Common myeloid progenitor, CD34-positive (primary cell): ENCODE measurements at places on chromosomes 1 and 21.
A peak's percentile ranks its signal among the peaks of the same experiment; 100 is the strongest.

DNA sequence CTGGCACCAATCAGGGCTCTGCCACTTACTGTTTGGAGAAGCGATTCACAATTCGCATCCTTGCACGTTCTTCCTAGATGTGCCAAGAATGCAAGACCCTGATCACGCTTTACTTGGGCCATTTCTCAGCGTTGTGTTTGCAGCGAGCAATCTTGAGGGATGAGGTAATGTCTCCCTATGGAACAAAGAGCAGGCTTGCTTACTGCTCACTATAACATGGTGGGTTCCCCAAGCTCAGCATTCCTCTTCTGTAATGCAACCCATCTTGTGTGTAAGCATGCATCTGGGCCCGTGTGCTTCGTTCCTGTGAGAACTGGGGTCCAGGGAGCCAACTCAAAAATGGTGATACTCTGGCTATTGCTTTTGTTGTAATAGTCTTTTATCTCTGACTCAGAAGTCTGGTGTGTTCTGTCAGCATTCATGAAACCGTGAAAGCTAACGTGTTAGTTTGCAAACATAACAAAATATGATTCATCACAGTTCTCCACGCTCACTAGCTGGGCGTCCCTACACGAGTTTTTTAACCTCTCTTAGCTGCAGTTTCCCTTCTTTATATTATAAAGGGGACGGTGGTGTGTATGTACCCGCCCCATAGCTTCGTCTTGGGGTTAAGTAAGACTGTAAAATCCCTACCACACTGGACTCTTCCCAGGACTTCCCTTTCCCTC, 33.3 kb downstream of the DNTTIP2 start:
- DNase-seq: no peak
- H3K4me1 ChIP-seq: peaks cover 8% of the 10 kb centered on the region
- H3K36me3 ChIP-seq: no peaks in the 10 kb centered on the region
- peak overlapping the region; percentile 85 for H3K4me3 ChIP-seq

DNA sequence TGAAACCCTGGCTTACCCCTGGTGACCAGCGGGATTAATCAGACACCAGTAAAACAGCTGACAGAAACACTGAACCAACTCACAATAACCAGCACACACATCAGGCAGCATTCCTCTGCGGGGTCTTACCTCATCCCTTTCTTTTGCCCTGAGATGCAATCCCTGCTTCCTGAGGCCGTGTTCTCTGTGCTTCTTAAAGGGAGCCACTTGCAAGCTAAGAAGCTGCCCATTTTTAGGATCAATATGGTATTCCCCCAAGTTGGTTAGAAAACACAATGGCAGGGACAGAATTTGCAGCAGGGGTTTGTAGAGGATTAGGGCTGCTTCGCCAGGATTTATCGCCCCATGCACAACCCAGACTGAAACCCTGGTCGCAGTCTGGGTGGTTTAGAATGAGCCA, 74.7 kb upstream of the OLIG2 start:
- H3K4me3 ChIP-seq: no peak overlapping the region
- H3K27me3 ChIP-seq: peaks cover 5% of the 10 kb centered on the region
- no peak overlapping the region for H3K27ac ChIP-seq
- no peak for DNase-seq
- H3K36me3 ChIP-seq: no peaks in the 10 kb centered on the region

GRCh38 chr1:114272593-114272992, 118.9 kb upstream of the SYT6 start:
- no peak for DNase-seq
- no peak overlapping the region for H3K4me3 ChIP-seq
- no peaks in the 10 kb centered on the region for H3K4me1 ChIP-seq
- H3K27me3 ChIP-seq: no peaks in the 10 kb centered on the region
- no peak overlapping the region for H3K27ac ChIP-seq
- no peaks in the 10 kb centered on the region for H3K36me3 ChIP-seq

- H3K36me3 ChIP-seq: no peaks in the 10 kb centered on the region
- DNase-seq: peak; percentile 58
- no peaks in the 10 kb centered on the region for H3K27me3 ChIP-seq
Measured at GRCh38 chr1:168321945-168322344, 41.3 kb downstream of the TBX19 start.

GRCh38 chr21:46551636-46552241, 53.1 kb downstream of the S100B start:
- H3K27ac ChIP-seq: peak overlapping the region; percentile 34
- peak overlapping the region; percentile 60 for H3K4me3 ChIP-seq
- peaks cover 29% of the 10 kb centered on the region for H3K4me1 ChIP-seq
- peak; percentile 31 for DNase-seq
- H3K27me3 ChIP-seq: no peaks in the 10 kb centered on the region

GRCh38 chr1:59990470-59990869, 63.9 kb upstream of the CYP2J2 start:
- no peaks in the 10 kb centered on the region for H3K27me3 ChIP-seq

DNA sequence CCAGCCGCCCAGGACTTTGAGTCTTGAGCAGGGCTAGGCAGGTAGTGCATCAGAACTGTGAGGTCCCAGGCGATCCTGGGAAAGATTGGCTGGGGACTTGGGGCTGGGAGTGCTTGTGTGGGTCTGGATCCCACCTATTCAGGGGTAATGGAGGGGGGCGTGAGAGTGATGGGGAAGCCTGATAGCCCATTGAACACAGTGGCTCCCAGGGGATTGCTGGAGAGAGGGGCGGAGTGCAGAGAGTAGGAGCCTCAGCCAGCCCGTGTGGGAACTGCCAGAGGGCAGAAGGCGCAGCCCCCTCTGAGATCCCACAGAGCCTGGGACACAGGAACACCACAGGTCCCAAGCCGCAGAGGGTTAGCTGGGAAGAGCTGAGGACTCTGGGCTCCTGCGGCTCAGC, 19.3 kb upstream of the PDZK1IP1 start:
- no peaks in the 10 kb centered on the region for H3K27me3 ChIP-seq
- DNase-seq: no peak
- H3K4me1 ChIP-seq: peaks cover 44% of the 10 kb centered on the region
- H3K27ac ChIP-seq: no peak overlapping the region
- H3K4me3 ChIP-seq: no peak overlapping the region

DNA sequence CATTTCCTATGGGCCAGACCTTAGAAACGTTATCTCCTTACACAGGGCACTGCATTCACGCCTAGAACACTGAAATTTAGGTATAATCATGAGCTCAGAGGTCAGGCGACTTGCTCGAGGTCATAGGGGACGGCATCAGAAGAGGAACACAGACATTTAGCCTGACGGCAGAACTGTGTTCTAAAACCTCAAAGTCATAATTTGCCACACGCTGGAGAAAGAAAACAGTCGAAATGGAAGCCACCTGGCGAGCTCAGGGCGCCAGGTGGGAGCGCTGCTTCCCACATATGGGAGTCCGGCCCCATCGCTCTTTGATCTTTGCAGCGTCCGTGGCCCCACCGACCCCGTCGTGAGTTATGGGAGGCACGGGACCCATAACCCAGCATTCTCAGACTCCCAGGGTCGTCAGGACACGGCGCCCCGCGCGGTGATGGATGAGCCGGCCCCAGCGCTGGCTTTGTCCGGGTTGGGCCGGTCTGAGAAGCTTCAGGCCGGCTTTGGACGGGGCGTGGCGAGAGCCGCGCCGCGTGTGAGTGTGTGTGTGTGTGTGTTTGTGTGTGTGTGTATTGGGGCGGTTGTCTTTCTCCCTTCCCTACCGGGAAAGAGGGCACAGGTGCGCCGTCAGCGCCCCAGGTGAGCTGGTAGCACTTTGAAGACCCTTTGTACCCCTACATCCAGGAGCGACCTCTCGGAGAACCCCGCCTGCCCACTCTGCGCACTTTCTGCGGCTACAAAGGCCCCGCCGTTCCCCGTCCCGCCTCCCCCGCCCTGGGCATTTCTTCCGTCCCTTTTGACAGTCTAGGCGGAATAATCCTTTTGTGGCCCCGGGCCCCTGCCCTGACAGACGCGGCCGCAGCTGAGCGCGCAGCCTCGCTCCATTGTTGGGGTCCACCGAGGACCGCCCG, 861 bp upstream of the DRAXIN start:
- no peak for DNase-seq
- H3K27ac ChIP-seq: no peak overlapping the region
- H3K27me3 ChIP-seq: peaks cover 64% of the 10 kb centered on the region

GRCh38 chr1:84724128-84724860, 34.0 kb upstream of the SSX2IP start:
- DNase-seq: peak; percentile 47
- H3K27ac ChIP-seq: no peak overlapping the region
- no peak overlapping the region for H3K4me3 ChIP-seq
- no peaks in the 10 kb centered on the region for H3K27me3 ChIP-seq

GRCh38 chr1:204113896-204114295, 37.9 kb downstream of the ETNK2 start:
- peaks cover 3% of the 10 kb centered on the region for H3K27me3 ChIP-seq
- H3K36me3 ChIP-seq: no peaks in the 10 kb centered on the region
- no peak overlapping the region for H3K27ac ChIP-seq

DNA sequence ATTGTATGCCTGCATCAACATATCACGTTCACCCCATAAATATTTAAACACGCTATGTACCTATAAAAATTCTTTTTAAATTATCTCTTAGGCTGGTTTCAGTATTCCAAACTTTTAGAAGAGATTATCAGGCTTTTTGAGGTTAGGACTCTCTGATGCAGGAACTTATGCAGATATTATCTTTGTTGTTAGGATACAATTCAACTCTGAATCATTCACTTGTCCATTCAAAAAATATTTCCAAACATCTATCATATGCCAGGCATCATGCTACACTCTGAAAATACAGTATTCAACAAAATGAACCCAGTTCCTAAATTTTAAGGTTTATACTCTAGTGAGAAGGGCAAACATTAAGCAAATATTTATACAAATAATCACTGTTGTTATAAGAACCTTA, 40.5 kb downstream of the ASH1L start:
- peaks cover 9% of the 10 kb centered on the region for H3K36me3 ChIP-seq
- H3K4me1 ChIP-seq: no peaks in the 10 kb centered on the region
- no peaks in the 10 kb centered on the region for H3K27me3 ChIP-seq
- H3K4me3 ChIP-seq: no peak overlapping the region
- no peak overlapping the region for H3K27ac ChIP-seq
- no peak for DNase-seq

- DNase-seq: no peak
- H3K4me3 ChIP-seq: no peak overlapping the region
- H3K27me3 ChIP-seq: no peaks in the 10 kb centered on the region
- H3K27ac ChIP-seq: no peak overlapping the region
- peaks cover 9% of the 10 kb centered on the region for H3K4me1 ChIP-seq
Measured at GRCh38 chr21:44887807-44888580, 14.5 kb upstream of the PTTG1IP start.

DNA sequence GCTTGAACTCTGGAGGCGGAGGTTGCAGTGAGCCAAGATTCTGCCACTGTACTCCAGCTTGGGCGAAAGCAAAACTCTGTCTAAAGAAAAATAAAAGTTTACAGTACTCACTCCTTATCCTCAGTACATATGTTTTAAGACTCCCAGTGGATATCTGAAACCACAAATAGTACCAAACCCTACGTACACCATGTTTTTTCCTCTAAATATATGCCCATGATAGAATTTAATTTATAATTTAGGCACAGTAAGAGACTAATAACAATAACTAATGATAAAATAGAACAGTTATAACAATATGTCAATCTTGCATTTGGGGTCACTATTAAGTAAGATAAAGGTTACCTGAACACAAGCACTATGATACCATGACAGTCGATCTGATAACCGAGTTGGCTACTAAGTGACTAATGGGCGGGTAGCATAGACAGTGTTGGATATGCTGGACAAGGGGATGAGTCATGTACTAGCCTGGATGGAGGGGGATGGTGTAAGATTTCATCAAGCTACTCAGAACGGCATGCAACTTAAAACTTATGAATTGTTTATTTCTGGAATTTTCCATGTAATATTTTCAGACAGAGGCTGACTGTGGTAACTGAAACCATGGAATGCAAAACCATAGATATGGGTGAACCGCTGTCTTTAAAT, 43.7 kb downstream of the ST7L start:
- no peak for DNase-seq
- H3K27ac ChIP-seq: no peak overlapping the region
- no peak overlapping the region for H3K4me3 ChIP-seq
- no peaks in the 10 kb centered on the region for H3K4me1 ChIP-seq
- peaks cover 41% of the 10 kb centered on the region for H3K36me3 ChIP-seq
- no peaks in the 10 kb centered on the region for H3K27me3 ChIP-seq

DNA sequence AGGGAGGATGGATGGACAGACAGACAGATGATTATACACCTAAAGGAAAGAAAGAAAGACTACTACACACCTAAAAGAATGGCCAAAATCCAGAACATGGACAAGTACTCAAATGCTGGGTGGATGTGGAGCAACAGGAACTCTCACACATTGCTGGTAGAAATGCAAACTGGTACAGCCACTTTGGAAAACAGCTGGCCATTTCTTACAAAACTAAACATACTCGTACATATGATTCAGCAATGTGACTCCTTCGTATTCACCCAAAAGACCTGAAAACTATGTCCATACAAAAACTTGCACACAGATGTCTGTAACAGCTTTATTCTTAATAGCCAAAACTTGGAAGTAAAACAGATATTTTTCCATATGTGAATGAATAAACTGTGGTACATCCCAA, 51.3 kb downstream of the PRPF38A start:
- H3K4me1 ChIP-seq: no peaks in the 10 kb centered on the region
- H3K4me3 ChIP-seq: no peak overlapping the region
- peaks cover 7% of the 10 kb centered on the region for H3K36me3 ChIP-seq
- H3K27ac ChIP-seq: no peak overlapping the region

GRCh38 chr1:64766429-64766828, 21.6 kb downstream of the RAVER2 start:
- peaks cover 7% of the 10 kb centered on the region for H3K36me3 ChIP-seq
- no peaks in the 10 kb centered on the region for H3K27me3 ChIP-seq
- no peak overlapping the region for H3K4me3 ChIP-seq

GRCh38 chr1:7366955-7367665, 404.0 kb upstream of the VAMP3 start:
- no peak overlapping the region for H3K4me3 ChIP-seq
- H3K4me1 ChIP-seq: no peaks in the 10 kb centered on the region
- H3K27me3 ChIP-seq: peaks cover 2% of the 10 kb centered on the region
- H3K27ac ChIP-seq: no peak overlapping the region
